ENCODE measurements at places on chromosomes 7 and 10.

DNA sequence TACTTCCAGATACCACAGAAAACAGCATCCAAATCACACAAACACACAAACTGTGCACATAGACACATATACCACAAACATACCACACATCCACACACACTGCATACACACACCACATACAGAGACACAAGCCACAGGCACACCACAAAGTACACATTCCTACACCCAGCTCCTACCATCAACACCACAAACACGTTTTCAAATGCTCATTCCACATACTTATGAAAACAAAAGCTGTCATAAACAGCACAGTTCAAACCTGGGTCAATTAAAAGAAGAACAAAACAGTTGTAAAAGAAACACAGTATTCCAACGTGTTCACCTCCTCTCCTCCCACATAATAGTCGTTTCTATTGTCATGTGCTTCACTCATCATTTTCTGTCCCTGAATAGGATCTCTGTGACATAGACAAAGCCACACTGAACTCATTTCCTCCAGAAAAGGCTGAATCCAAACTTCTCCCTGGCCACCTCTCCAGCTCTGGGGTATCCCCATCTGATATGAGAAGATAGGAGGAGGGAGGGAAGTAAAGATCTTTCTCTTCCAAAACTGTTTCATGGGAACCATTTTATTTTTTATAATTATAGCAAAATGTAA is 89.2 kb downstream of the CXCL12 start:
- H3K4me3 ChIP-seq: no peak overlapping the region
- DNase-seq: no peak
- no peaks in the 10 kb centered on the region for H3K36me3 ChIP-seq
- H3K4me1 ChIP-seq: peaks cover 36% of the 10 kb centered on the region
- H3K27me3 ChIP-seq: no peaks in the 10 kb centered on the region
- no peak overlapping the region for H3K27ac ChIP-seq

DNA sequence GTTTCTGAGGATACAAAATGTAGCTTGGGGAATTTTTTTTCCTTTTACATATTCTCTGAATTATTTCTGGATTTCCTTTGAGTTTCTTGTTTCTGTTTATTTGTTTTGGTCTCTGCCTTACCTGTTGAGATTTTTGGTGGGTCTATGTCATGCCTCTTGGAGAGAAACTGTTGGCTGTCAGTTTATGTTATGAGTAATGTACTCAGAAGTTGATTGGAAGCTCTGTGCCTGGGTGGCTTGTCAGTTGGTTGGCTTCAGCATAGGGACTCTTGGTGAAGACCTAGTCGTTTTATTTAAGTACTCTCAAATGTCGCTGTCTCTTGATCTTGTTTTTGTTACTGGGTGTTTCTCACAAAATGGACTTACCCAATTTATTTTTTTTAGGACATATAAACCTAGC is 132.4 kb downstream of the CDK14 start:
- H3K36me3 ChIP-seq: no peaks in the 10 kb centered on the region
- no peak overlapping the region for H3K4me3 ChIP-seq
- DNase-seq: no peak
- no peak overlapping the region for H3K27ac ChIP-seq

- DNase-seq: no peak
- H3K36me3 ChIP-seq: no peaks in the 10 kb centered on the region
- H3K4me3 ChIP-seq: no peak overlapping the region
- H3K27ac ChIP-seq: no peak overlapping the region
- H3K27me3 ChIP-seq: no peaks in the 10 kb centered on the region
- peaks cover 8% of the 10 kb centered on the region for H3K4me1 ChIP-seq
These were observed 17.5 kb downstream of the GBF1 start for GRCh38 chr10:102262744-102263370.

DNA sequence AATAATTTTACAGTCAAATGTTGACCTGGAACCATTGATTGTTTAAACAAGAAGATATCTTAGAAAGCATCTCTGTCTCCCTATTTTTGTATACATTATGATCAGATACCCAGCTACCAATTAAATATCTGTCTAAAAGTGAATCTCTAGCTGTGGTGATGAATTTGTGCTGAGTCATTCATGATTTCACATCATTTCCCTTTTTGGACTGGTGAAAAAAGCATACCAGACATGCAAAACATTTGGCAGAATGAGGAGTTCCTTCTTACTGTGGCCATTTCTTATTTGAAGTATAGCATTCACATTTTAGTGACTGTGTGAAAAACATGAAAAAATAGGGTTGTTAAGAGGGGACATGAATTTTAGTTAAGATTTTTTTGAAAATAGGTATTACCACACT is 98.0 kb upstream of the GATA3 start:
- H3K36me3 ChIP-seq: no peaks in the 10 kb centered on the region
- no peak for DNase-seq
- no peak overlapping the region for H3K4me3 ChIP-seq
- no peak overlapping the region for H3K27ac ChIP-seq

GRCh38 chr7:26512737-26513136 is 221.1 kb downstream of the SNX10 start:
- H3K36me3 ChIP-seq: no peaks in the 10 kb centered on the region
- no peak overlapping the region for H3K4me3 ChIP-seq
- no peaks in the 10 kb centered on the region for H3K27me3 ChIP-seq
- no peaks in the 10 kb centered on the region for H3K4me1 ChIP-seq
- no peak for DNase-seq

GRCh38 chr10:60645980-60646379 is 132.3 kb upstream of the CDK1 start:
- no peak overlapping the region for H3K27ac ChIP-seq
- H3K4me1 ChIP-seq: no peaks in the 10 kb centered on the region
- no peak for DNase-seq
- H3K4me3 ChIP-seq: no peak overlapping the region
- no peaks in the 10 kb centered on the region for H3K27me3 ChIP-seq

DNA sequence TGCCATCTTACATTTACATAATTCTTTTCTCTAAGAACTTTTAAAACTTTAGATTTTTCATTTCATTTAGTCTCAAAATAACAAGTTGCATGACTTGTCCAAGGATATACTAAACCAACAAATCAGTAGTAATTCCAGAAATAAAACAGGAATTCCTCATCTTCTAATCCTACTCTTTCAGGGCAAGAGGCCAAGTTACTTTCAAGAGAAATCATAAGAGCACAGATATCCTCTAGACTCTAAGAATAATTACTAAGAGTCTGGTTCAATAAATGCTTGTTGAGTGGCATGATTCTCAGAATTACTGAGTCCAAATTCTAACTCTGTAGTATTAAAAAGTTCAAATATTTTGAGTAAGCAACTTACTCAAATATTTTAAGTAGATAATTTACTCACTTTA is 12.9 kb downstream of the PDZD8 start:
- no peaks in the 10 kb centered on the region for H3K36me3 ChIP-seq
- no peak overlapping the region for H3K4me3 ChIP-seq
- no peak for DNase-seq
- peaks cover 26% of the 10 kb centered on the region for H3K4me1 ChIP-seq
- H3K27ac ChIP-seq: no peak overlapping the region
- no peaks in the 10 kb centered on the region for H3K27me3 ChIP-seq

- no peaks in the 10 kb centered on the region for H3K27me3 ChIP-seq
- no peaks in the 10 kb centered on the region for H3K4me1 ChIP-seq
- H3K4me3 ChIP-seq: no peak overlapping the region
- DNase-seq: no peak
These were observed 222.3 kb downstream of the BBS9 start for GRCh38 chr7:33351709-33352108.

DNA sequence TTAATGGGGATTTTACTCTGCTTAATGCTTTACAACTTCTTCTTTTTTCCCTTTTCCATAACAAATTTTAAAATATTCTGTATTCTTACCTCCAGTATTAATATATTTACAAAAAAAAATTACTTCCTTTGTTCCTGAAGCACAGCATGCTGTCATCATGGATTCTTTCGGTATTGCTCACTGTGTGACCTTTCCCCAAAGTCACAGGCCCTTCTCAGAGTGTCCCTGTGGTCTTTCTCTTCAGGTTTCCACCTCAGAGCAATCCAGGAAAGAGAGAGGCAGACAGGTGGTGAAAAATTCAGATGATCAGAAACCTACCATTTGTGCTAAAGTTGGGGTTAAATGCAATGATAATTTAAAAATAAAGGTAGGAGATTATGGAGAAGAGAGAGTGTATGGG is 13.0 kb downstream of the AOAH start:
- DNase-seq: no peak
- no peak overlapping the region for H3K27ac ChIP-seq

DNA sequence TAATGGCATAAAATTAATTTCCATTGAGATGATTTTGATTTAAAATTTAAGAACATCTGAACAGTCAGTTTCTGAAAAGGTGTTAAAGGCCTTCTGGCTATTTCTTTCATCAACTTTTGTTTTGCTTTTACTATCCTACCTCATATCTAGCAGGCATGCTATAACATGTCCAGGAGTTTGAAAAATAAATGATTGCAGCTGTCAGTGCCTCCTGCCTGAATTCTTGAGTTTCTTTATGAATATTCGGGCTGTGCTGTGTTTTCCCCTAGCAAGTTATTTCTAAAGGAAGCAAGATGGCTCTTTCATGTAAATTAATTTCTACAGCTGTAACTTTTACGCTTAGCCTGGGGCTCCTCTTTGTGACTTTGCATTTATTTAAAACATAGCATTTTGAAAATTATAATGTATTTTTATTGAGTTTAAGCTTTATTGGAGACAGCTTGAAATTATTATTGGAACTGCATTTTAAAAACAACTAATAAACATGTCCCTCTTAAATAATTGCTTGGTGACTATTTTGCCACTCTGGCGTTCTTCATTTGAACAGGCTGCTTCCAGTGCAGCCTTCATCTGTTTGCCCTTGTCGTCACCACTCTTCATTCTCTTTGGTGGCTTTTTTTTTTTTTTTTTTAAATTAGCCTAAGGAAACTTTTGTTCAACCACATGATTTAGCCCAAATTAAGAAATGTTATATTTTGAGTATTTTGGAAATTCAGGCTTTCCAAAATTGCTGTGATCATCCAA is 1083.4 kb upstream of the LRRN3 start:
- H3K4me3 ChIP-seq: no peak overlapping the region
- H3K27ac ChIP-seq: no peak overlapping the region
- H3K36me3 ChIP-seq: no peaks in the 10 kb centered on the region
- H3K4me1 ChIP-seq: peaks cover 6% of the 10 kb centered on the region
- no peak for DNase-seq
- no peaks in the 10 kb centered on the region for H3K27me3 ChIP-seq

- H3K36me3 ChIP-seq: no peaks in the 10 kb centered on the region
- no peak overlapping the region for H3K27ac ChIP-seq
- H3K4me3 ChIP-seq: no peak overlapping the region
These were observed 145.1 kb downstream of the PLXNA4 start for GRCh38 chr7:132430861-132431822.

- H3K27ac ChIP-seq: no peak overlapping the region
- no peaks in the 10 kb centered on the region for H3K27me3 ChIP-seq
- no peak overlapping the region for H3K4me3 ChIP-seq
- no peak for DNase-seq
- peaks cover 7% of the 10 kb centered on the region for H3K4me1 ChIP-seq
These were observed 51.5 kb downstream of the PFKFB3 start for GRCh38 chr10:6254201-6254600.

DNA sequence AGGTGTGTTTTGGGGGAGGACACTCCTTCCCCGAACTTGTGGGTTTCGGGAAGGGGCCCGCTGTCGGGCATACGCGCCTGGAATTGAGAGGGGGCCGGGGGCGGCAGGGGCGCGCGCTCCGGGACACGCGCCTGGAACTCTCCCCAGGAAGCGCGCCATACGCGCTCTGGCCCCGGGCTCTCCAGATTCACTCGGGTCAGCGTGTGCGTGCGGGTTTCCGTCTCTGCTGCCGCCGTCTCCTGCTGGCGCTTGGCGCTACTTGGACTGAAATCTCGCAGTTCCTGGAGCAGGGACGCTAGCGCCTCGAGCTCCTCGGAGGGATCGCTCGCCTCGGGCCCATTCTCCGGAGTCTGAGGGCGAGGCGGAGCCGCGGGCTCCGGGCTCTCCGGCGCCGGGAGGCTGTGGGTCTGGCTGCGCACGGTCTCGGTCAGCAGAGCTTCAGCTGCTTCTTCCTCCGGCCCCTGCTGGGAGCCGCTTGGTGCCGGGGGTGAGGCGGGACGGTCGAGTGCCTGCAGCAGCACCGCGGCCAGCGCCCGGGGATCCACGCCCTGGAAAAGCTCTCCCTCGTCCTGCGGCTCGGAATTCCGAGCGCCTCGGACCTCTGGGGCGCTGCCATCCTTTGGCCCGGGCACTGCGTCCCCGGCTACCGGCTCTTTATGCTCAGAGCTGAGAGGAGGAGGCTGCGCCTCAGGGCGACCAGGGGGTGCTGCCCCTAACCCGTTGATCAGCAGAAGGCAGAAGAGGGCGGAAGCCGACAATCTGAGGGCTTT is 1.1 kb downstream of the VGF start:
- peaks cover 39% of the 10 kb centered on the region for H3K27me3 ChIP-seq
- H3K36me3 ChIP-seq: peaks cover 7% of the 10 kb centered on the region
- H3K4me3 ChIP-seq: no peak overlapping the region
- H3K27ac ChIP-seq: no peak overlapping the region
- peaks cover 48% of the 10 kb centered on the region for H3K4me1 ChIP-seq

- H3K4me1 ChIP-seq: peaks cover 79% of the 10 kb centered on the region
- no peaks in the 10 kb centered on the region for H3K27me3 ChIP-seq
- H3K27ac ChIP-seq: peak overlapping the region; percentile 87
- DNase-seq: no peak
These were observed 3.9 kb upstream of the TMEM184A start for GRCh38 chr7:1559626-1560590.

DNA sequence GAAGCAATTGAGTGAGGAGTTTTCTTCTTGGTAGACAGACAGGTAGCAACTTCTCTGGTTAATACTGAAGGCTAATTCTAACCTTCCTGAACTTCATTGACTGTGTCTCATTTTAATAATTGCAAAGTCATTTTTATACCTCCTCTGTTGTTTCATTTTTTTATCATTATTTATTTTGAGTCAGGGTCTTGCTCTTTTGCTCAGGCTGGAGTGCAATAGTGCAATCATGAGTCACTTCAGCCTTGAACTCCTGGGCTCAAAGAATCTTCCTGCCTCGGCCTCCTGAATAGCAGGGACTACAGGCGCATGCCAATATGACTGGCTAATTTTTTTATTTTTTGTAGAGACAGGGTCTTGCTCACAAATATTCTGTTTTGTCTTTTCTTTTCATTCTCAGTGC is 45.4 kb downstream of the APBB1IP start:
- no peaks in the 10 kb centered on the region for H3K4me1 ChIP-seq
- no peak for DNase-seq
- no peak overlapping the region for H3K27ac ChIP-seq
- H3K4me3 ChIP-seq: no peak overlapping the region
- H3K36me3 ChIP-seq: no peaks in the 10 kb centered on the region
- no peaks in the 10 kb centered on the region for H3K27me3 ChIP-seq

GRCh38 chr10:71413581-71413980 is 16.9 kb downstream of the CDH23 start:
- no peak for DNase-seq
- no peak overlapping the region for H3K4me3 ChIP-seq
- no peaks in the 10 kb centered on the region for H3K4me1 ChIP-seq
- H3K36me3 ChIP-seq: no peaks in the 10 kb centered on the region
- H3K27me3 ChIP-seq: no peaks in the 10 kb centered on the region

- H3K4me1 ChIP-seq: no peaks in the 10 kb centered on the region
- DNase-seq: no peak
- H3K27ac ChIP-seq: no peak overlapping the region
- no peaks in the 10 kb centered on the region for H3K36me3 ChIP-seq
These were observed 468.4 kb upstream of the SEMA3D start for GRCh38 chr7:85655252-85655651.

All from esophagus squamous epithelium (tissue), 5 donors.